ENCODE measurements at places on chromosomes 16 and 17. TPM values are rescaled to one million over a fixed set of nuclear protein-coding genes. Genes with fewer than 3 reads are reported as not detected.

DNA sequence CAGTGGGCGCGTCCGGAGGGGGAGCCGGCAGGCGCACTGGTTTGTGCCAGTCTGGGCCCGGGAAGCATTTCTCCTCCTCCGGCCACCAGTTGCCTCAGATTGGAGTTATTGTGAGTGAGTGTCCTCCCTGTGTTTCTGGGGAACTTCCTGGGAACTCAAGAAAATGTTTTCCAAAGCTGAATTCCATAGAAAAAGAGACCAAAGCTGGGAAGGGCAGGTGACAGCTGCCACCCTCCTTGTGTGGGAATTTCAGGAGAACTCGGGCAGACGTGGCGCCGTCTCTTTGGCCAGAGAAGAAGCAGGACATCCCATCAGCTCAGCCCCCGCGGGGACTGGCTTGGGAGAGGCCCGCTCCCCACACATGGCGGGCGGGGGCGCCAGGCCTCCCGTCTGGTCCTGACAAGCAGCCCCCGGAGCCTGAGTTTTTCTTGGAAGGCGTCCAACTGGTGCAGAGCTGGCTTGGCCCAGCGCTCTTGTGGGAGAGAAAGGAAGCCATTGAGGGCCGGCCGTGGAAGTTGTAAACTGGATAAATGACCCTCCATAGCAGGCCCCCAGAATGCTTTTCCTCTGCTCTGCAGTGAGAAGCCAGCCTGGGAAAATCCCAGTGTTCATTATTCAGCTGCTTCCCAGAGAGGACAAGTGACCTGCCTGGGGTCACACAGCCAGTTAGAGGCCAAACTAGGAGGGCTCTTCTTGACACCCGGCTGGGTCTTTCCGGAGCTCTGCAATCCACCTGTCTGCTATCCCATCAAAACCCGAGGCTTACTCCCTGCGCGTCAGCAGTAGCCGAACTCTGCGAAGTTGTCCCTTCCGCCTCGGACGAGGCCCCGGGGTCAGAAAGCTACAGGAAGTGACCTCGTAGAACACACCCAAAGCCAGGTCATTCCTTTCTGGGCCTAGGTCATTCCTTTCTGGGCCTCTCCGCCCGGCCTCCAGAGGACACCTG is 39.2 kb upstream of the GSE1 start:
- no peak for DNase-seq

DNA sequence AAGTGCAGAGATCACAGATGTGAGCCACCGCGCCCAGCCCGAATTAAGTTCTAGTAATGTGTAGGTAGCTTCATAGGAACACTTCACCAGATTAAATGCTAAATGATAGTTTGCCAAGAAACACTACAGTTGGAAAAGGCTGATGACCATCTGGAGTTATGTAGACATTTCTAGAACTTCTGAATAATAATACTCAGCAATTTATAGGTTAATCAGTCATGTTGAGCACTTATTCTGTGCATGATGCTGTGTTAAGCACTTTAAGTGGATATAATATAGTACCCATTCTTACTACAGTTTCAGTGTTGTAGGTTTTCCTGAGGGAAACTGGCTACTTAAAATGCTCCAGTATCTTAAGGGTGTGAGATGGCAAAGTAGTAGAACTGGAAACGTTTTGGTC is 45.2 kb downstream of the NUP93 start:
- DNase-seq, result no peak

DNA sequence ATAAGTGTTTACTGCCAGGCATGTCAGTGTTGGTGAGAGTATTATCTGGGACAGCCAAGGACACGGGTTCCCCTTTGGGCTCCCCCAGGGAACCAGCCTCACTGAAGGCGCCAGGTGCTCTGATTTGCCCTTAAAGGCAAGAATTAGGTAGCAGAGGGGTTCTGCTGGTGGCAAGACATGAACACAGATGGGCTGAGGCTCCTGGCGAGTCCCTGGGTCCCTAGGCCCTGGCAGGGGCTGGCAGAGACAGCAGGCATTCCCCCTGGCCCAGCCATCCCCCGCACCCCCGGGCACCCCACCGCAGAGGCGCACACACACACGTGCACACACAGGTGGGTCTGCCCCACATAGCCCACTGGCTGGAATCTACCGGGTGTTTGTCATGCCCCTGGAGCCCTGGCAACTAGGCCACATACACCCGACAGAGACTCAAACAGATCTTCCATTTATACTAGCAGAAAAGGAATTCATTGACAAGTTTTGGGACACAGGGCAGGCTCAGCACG is 153.3 kb downstream of the C16orf78 start:
- DNase-seq, result no peak

The OR1F1 gene
- total RNA-seq, result not detected

DNA sequence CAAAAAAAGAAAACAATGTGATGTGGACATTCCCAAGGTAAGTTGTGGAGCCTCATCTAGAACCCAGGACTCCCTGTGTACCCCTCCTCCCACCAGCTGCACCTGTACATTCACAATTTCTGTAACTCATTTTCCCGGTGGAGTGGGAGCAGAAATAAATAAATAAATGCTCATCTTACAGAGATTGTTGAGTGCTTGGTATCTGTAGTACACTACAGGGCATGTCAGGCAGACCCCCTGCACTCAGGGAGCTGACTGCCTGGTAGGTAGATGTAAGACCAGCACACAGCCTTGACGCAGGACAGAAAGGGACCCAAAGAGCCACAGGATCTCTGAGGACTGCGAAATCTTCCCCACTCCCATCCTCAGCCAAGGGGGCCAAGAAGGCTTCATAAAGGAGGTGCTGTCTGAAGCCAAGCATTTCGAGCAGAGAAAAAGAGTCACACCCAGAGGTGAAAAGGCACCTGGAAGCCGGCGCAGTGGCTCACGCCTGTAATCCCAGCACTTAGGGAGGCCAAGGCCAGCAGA is 6.5 kb downstream of the EIF1 start:
- no peak for DNase-seq

The CCL14 gene
- total RNA-seq, result 20.7 TPM

The RASL10B gene
- total RNA-seq, result 1.9 TPM

All from lower lobe of right lung (tissue), 2 donors.